Hippocampal formation (tissue), 2 donors: ENCODE measurements at places on chromosomes 7 and 10.

DNA sequence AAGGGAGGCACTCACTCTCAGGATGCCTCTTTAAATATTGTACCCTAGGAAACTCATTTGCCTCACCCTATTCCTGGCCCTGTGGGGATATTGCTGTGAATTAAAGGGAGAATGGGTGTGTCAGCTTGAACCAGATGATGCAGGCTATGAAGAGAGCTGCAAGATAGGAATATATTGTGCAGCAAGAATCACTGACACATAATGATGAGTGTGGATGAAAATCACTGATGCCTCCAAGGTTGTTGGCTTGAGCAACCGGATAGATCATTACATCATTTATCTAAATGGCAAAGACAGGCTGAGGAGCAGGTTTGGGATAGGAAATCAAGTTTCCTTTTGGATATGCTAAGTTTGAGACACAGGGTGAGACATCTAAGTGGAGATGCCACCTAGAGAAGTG lies 6.2 kb downstream of the SLC26A4 start:
- DNase-seq: no peak

DNA sequence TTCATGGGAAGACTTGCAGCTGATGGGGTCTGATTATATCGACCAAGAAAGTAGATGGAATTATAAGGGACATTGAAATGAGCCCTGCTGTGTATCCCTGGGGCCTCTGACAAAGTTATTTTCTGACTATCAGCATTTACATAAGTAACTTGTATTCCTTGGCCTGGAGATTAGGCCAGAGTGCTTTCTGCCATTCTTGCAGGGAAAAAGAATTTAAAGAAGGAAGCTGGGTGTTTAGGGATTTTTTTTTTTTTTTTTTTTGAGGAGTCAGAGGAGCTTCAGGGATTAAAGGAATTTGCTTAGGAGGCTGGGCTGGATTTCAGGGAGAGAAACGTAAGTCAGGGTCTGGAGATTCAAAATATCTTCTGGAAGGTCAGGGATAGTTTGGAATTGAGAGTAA lies 4.6 kb downstream of the SPAM1 start:
- DNase-seq: no peak

GRCh38 chr7:157233677-157234076 lies 95.0 kb downstream of the UBE3C start:
- DNase-seq: no peak

GRCh38 chr7:156491435-156491834 lies 149.1 kb upstream of the RNF32 start:
- DNase-seq: no peak
